ENCODE measurements at places on chromosomes 6 and 20.

DNA sequence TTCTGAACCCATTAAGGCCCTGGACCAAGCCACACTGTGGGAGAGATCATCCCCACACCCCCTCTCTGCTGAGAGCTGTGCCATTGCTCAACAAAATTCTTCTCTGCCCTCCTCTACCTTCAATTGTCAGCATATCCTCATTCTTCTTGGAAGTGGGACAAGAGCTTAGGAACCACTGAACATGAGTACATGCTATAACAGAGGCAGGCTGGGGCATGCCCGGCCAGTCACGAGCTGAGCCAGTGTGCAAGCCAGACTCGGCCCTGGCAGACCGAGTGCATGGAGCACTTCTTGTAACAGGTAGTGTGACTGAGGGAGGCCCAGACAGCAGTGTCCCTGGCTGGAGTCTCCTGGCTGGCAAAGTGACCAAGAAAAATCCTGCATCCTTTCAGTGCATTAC lies 149.2 kb downstream of the MOXD1 start:
- DNase-seq: no peak

DNA sequence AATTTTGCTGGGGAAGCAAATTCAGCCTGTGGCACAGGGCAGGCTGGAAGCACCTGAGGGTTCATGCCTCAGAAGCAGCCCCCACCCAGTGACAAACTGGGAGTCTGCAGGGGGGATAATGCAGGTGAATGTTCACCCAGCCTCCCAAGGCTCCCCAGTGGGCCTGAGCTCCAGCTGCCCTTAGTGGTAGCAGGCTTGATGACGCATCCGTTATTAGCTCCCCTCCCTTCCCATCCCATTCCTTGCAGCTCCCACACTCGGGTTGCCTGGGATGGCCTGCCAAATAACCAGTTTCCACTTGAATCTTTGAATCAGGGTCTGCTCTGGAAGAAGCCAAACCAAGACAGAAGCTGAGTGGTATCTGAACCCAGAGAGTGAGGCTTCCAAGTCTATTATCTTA lies 15.8 kb downstream of the KCNK15 start:
- DNase-seq: no peak

DNA sequence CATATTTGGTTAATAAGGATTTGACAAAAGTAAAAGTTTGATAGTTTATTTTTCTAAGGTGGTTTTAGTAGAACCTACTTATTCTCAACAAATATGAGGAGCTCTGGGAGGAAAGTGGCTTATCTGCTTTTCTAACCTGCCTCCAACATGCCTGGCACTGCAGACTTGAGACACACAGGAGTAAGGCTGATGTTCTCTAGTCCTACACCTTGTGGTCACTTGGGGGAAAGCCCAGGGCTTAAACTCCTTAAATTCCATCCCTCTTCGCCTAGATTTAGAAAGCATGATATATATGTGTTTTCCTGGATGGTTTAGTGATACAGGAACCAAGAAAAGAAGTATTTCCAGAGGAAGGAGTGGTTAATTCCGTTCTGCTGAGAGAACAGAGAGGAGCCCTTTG lies 39.9 kb upstream of the SAMD5 start:
- DNase-seq: no peak

GRCh38 chr20:49466114-49466912 lies 16.2 kb downstream of the KCNB1 start:
- DNase-seq: no peak

- DNase-seq: no peak
Measured at GRCh38 chr20:8602389-8603116, 466.3 kb upstream of the PLCB4 start.

DNA sequence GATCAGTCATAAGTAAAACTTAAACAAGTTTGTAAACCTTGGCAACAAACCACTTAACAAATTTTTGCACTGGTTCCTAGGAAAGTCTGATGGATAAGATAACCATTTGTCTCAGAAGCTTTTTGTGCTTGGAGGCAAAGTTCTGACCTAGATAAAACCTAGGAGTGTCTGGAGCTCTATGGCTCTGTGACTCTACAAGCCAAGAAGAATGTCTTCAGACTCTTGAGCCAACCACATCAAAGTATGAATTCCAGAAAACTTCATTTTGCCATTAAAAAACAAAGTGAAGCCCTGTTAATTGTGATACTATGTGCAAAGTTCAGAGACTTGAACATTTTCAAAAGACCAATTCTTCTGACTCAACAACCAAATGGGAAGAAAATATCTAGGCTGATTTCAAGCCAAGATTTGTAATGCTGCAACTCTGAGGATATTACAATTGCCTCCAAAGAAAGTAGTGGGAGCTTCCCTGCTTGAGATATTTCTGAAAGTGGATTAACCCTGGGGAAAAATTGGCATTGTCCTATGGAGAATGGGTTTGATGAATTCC lies 158.1 kb upstream of the FOXQ1 start:
- DNase-seq: no peak

- no peak for DNase-seq
Measured at GRCh38 chr6:3610206-3610605, 141.3 kb downstream of the PXDC1 start.

- DNase-seq: no peak
Measured at GRCh38 chr6:62265906-62266525, 20.0 kb downstream of the KHDRBS2 start.

- no peak for DNase-seq
Measured at GRCh38 chr6:18261877-18262276, 2.5 kb downstream of the DEK start.

GRCh38 chr6:168029459-168030217 lies 32.2 kb downstream of the KIF25 start:
- no peak for DNase-seq

- no peak for DNase-seq
Measured at GRCh38 chr6:113488812-113489685, 368.1 kb upstream of the MARCKS start.

Measured in stimulated activated CD8-positive, alpha-beta memory T cell treated with anti-CD3 and anti-CD28 coated beads, Interleukin-7, amount 100 ng/mL, for 1 hour (primary cell).